ENCODE measurements at places on chromosomes 4 and X. TPM values are rescaled to one million over a fixed set of nuclear protein-coding genes. Genes with fewer than 3 reads are reported as not detected.

Gene STAP1
- total RNA-seq, result 6.3 TPM

Gene ZNF157
- 1.2 TPM for total RNA-seq

Gene KIT
- 0.23 TPM for total RNA-seq

Gene KANTR
- total RNA-seq, result 6.3 TPM

All from activated naive CD8-positive, alpha-beta T cell treated with anti-CD3 and anti-CD28 coated beads for 36 hours (primary cell).